ENCODE measurements at places on chromosomes 6 and 20.

GRCh38 chr6:7200598-7201443, 93.1 kb downstream of the RREB1 start:
- H3K27me3 ChIP-seq = no peaks in the 10 kb centered on the region
- peaks cover 4% of the 10 kb centered on the region for H3K36me3 ChIP-seq
- H3K4me3 ChIP-seq = no peak overlapping the region
- H3K4me1 ChIP-seq = peaks cover 49% of the 10 kb centered on the region
- DNase-seq = no peak

DNA sequence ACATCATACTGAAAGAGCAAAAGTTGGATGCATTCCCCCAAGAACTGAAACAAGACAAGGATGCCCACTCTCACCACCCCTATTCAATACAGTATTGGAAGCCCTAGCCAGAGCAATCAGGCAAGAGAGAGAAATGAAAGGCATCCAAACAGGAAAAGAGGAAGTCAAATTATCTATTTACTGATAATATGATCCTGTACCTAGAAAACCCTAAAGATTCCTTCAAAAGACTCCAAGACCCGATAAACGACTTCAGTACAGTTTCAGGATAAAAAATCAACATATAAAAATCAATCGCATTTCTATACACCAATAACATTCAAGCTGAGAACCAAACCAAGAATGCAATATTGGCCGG, 14.5 kb downstream of the CDK19 start:
- no peaks in the 10 kb centered on the region for H3K27me3 ChIP-seq
- no peaks in the 10 kb centered on the region for H3K36me3 ChIP-seq
- no peak overlapping the region for H3K4me3 ChIP-seq
- H3K4me1 ChIP-seq = no peaks in the 10 kb centered on the region
- no peak overlapping the region for H3K27ac ChIP-seq

- H3K4me1 ChIP-seq = peaks cover 3% of the 10 kb centered on the region
- H3K36me3 ChIP-seq = no peaks in the 10 kb centered on the region
- no peaks in the 10 kb centered on the region for H3K27me3 ChIP-seq
- H3K4me3 ChIP-seq = no peak overlapping the region
- DNase-seq = no peak
Measured at GRCh38 chr20:40959325-40960092, 69.1 kb upstream of the TOP1 start.

- no peak overlapping the region for H3K27ac ChIP-seq
- H3K4me1 ChIP-seq = peaks cover 3% of the 10 kb centered on the region
- DNase-seq = no peak
- H3K36me3 ChIP-seq = no peaks in the 10 kb centered on the region
- no peak overlapping the region for H3K4me3 ChIP-seq
Measured at GRCh38 chr6:151761851-151762250, 45.6 kb upstream of the ESR1 start.

DNA sequence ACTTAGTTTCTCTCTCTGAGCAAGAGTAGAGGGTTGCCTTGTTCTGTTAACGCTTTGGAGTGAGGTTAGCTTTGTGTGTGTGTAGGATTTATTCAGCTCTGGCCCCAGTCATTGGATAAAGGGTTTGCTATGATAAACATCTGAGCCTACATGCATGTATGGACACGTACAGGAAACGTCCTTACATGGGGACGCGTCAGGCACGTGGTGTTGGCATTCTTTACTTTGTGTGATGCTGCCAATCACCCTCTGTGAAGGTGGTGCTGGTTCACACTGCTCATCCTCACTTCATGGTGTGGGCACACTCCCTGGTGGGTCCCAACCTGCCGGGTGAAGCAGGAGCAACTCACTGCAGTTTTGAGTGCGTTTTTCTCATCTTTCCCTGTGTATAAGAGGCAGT, 53.4 kb upstream of the CD93 start:
- DNase-seq = no peak
- no peaks in the 10 kb centered on the region for H3K27me3 ChIP-seq
- no peaks in the 10 kb centered on the region for H3K4me1 ChIP-seq
- H3K4me3 ChIP-seq = no peak overlapping the region
- H3K36me3 ChIP-seq = no peaks in the 10 kb centered on the region

DNA sequence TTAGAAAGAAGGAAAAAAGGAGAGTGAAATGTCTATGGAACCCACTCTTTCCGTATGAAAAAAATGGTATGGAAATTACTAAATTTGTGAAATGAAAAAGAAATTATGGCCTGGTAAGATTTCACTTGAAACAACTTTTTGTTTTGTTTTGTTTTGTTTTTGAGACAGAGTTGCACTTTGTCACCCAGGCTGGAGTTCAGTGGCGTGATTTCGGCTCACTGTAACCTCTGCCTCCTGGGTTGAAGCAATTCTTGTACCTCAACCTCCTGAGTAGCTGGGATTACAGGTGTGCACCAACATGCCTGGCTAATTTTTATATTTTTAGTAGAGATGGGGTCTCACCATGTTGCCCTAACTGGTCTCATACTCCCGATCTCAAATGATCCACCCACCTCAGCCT, 17.8 kb upstream of the GSTA5 start:
- H3K27ac ChIP-seq = no peak overlapping the region
- no peaks in the 10 kb centered on the region for H3K36me3 ChIP-seq
- no peak overlapping the region for H3K4me3 ChIP-seq
- no peak for DNase-seq

GRCh38 chr6:90107771-90108282, 188.8 kb downstream of the BACH2 start:
- no peaks in the 10 kb centered on the region for H3K4me1 ChIP-seq
- H3K4me3 ChIP-seq = no peak overlapping the region
- no peak for DNase-seq
- H3K36me3 ChIP-seq = no peaks in the 10 kb centered on the region
- H3K27me3 ChIP-seq = no peaks in the 10 kb centered on the region
- H3K27ac ChIP-seq = no peak overlapping the region

GRCh38 chr6:157224178-157224950, 99.0 kb downstream of the TMEM242 start:
- no peak overlapping the region for H3K27ac ChIP-seq
- no peak overlapping the region for H3K4me3 ChIP-seq
- no peaks in the 10 kb centered on the region for H3K36me3 ChIP-seq
- DNase-seq = no peak
- H3K27me3 ChIP-seq = no peaks in the 10 kb centered on the region

- no peaks in the 10 kb centered on the region for H3K4me1 ChIP-seq
- peak; percentile 34 for DNase-seq
- no peak overlapping the region for H3K4me3 ChIP-seq
- peaks cover 5% of the 10 kb centered on the region for H3K27me3 ChIP-seq
- H3K36me3 ChIP-seq = no peaks in the 10 kb centered on the region
Measured at GRCh38 chr6:1618311-1619097, 8.8 kb downstream of the FOXC1 start.

GRCh38 chr6:24906314-24906713, 29.4 kb downstream of the RIPOR2 start:
- H3K4me1 ChIP-seq = peaks cover 9% of the 10 kb centered on the region
- H3K4me3 ChIP-seq = no peak overlapping the region
- no peaks in the 10 kb centered on the region for H3K36me3 ChIP-seq
- DNase-seq = no peak
- H3K27ac ChIP-seq = no peak overlapping the region

Data from kidney (tissue), 22 donors.